Daoy (cell line): ENCODE measurements at places on chromosomes 16 and 17. TPM values are rescaled to one million over a fixed set of nuclear protein-coding genes. Genes with fewer than 3 reads are reported as not detected.

Gene ABI3
- 0.29 TPM in 1 of 2 replicates, not detected in the other for total RNA-seq

- DNase-seq = no peak
Observed at GRCh38 chr16:47055136-47055885, 81.8 kb upstream of the DNAJA2 start.

GRCh38 chr17:57133486-57133885 is 48.4 kb downstream of the AKAP1 start:
- no peak for DNase-seq

Gene CNGB1
- under 0.01 TPM in 1 of 2 replicates, not detected in the other for total RNA-seq

- no peak for DNase-seq
Observed at GRCh38 chr16:1701216-1701878, 4.6 kb upstream of the MAPK8IP3 start.

DNA sequence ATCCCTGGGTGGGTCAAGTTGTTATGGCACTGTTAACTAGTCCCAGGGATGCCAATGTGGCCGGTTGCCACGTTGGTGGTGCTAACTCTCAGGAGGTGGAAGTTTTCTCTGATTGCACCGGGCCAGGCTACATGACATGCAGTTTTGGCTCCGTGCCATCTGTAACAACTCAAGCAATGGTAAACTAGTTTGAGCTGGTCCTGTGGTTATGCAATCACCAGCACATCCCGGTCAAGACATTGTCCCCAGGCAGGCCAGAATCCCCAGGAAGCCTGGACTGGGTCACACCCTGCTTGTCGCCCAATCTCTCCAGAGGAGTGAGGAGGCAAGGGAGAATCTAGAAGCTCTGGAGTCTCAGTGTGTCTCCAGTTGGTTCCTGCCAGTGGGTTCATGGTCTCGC is 10.1 kb upstream of the CCL17 start:
- no peak for DNase-seq

- DNase-seq = no peak
Observed at GRCh38 chr16:51056331-51056730, 94.7 kb downstream of the SALL1 start.

DNA sequence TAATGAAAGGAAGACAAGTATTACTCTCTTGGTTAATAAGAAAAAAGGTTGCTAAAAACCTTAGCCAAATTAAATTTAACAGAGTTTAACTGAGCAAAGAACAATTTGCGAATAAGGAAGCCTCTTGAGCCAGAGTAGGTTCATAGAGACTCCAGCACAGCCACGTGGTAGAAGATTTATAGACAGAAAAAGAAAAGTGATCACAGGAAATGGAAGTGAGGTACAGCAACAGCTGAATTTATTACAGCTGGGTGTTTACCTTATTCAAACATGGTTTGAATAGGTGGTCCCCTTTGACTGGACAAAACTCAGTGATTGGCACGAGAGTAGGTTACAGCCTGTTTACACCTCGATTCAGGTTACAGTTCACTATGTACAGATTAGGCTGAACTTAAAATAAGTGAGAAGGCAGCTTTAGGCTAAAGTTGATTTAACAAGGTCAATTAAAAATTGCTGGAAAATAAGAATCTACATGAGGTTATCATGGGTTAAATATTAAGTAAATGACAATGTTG is 3.3 kb upstream of the CCL15 start:
- no peak for DNase-seq
